ENCODE measurements at places on chromosomes 3 and 15.

DNA sequence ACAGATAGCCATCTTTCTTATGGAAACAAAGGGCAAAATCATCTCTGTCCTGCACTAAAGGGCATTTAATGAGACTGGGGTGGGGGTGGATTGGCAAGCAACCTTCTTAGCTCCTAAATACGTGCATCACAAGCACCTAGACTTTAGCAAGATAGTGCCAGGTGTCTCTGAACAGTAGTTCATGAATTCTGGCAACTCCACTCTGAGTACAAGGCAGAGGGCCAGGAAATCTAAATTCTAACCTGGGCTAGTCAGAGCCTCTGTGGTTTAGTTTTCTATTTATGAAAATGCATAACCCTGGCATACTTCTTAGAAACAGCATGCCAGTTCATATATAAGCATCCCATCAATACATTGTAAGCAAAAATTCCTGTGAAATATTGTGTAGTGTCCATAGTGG is 788.5 kb downstream of the MCTP2 start:
- DNase-seq: no peak

- no peak for DNase-seq
Observed at GRCh38 chr3:188520466-188520865, 366.5 kb downstream of the LPP start.

GRCh38 chr3:61657689-61658088 is 96.3 kb downstream of the PTPRG start:
- DNase-seq: no peak

- no peak for DNase-seq
Observed at GRCh38 chr15:76636059-76636458, 269.1 kb downstream of the SCAPER start.

DNA sequence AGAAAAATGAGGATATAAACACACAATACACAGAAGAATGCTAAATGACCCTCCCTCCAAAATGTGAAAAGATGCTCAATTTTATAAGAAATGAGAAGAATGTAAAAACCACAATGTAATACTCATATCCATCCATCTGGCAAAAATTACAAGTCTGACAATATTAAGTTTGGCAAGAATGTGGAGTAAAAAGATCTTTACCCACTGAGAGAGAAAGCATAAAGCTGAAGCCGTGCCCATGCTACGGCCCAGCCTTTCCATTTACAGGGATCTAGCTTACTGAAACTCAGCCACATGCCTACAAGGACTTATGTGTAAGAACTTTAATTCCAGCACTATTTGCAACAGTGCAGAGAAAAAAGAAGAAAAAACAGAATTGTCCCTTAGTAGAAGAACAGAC is 42.9 kb downstream of the ATP13A3 start:
- DNase-seq: no peak

DNA sequence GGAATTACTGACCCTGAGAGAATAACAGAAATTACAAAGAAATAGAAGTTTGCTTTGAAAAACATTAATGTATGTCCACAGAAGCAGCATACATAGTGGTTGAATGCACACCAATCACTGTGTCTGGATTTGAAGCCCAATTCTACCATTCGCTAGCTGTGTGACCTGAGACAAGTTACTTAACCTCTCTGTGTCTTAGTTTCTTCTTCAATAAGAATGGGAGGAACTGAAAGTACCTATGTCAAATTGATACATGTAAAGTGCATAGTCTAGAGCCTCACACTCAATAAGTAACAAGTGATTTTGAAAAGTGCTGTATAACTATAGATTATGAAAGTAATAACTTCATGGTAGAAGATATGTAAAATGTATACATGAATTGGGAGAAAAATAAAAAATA is 457.8 kb downstream of the FOXP1 start:
- DNase-seq: no peak

- no peak for DNase-seq
Observed at GRCh38 chr3:189748046-189748445, 116.9 kb downstream of the TP63 start.

GRCh38 chr3:180188512-180189309 is 152.0 kb upstream of the PEX5L start:
- DNase-seq: no peak

- no peak for DNase-seq
Observed at GRCh38 chr3:37785736-37786135, 75.9 kb upstream of the CTDSPL start.

DNA sequence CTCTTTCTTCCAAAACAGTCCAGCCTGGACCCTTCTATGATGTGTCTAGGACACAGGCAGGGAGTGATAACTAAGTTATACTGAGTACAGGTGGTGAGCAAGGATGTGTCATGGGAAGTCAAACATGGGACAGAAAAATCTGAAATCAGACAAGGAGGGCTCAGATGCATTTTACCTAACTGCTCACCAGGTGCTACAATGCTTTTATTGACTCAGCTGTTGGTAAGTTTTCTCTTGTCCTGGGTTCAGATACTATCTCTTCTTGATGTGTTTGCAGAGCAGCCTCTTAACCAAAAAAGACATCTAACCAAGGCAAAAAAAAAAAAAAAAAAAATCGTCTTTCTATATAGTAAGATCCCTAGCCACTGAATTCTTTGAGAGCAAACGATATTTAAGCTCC is 378.6 kb downstream of the VPS13C start:
- DNase-seq: no peak

GRCh38 chr3:123930445-123930844 is 30.6 kb downstream of the CCDC14 start:
- DNase-seq: no peak

GRCh38 chr15:101522091-101522490 is 32.6 kb upstream of the PCSK6 start:
- DNase-seq: no peak

- DNase-seq: no peak
Observed at GRCh38 chr15:35071106-35071505, 14.0 kb downstream of the NANOGP8 start.

DNA sequence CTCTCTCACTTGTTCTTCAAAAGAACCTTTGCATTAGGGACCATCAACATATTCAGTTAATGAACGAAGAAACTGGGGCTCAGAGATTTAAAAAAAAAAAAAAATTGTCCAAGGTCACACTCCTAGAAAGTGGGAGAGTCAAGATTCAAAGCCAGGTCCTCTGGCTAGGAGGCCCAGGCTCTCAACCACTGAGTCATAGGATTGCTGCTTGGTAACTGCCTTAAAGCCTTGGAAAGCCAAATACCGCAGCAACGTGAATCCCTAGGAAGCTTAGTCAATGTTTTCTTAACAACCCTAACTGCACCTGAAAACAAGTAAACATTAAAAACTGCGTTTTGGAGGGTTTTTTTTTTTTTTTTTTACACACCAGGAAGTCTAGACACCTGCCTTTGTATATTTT is 156.8 kb downstream of the WNT5A start:
- DNase-seq: no peak

Data from omental fat pad (tissue), 4 donors.